Activated CD8-positive, alpha-beta T cell treated with anti-CD3 and anti-CD28 coated beads, Interleukin-2, amount 10 ng/mL, durations not matched to agents 7 days and 5 days (primary cell): ENCODE measurements at places on chromosomes 12 and 14. TPM values are rescaled to one million over a fixed set of nuclear protein-coding genes. Genes with fewer than 3 reads are reported as not detected.

- peaks cover 11% of the 10 kb centered on the region for H3K27me3 ChIP-seq
- H3K27ac ChIP-seq, result no peak overlapping the region
- H3K4me3 ChIP-seq, result no peak overlapping the region
- no peaks in the 10 kb centered on the region for H3K36me3 ChIP-seq
- H3K4me1 ChIP-seq, result no peaks in the 10 kb centered on the region
These were observed 46.3 kb upstream of the SLC38A4 start for GRCh38 chr12:46872135-46872534.

GRCh38 chr14:95025218-95025617 lies 132.1 kb downstream of the DICER1 start:
- no peaks in the 10 kb centered on the region for H3K36me3 ChIP-seq
- peak; percentile 4 for DNase-seq
- peaks cover 14% of the 10 kb centered on the region for H3K27me3 ChIP-seq
- H3K4me3 ChIP-seq, result no peak overlapping the region
- H3K27ac ChIP-seq, result no peak overlapping the region
- H3K4me1 ChIP-seq, result peaks cover 4% of the 10 kb centered on the region

GRCh38 chr12:22682663-22683062 lies 57.7 kb downstream of the ETNK1 start:
- H3K4me1 ChIP-seq, result peaks cover 16% of the 10 kb centered on the region
- no peak for DNase-seq
- peaks cover 46% of the 10 kb centered on the region for H3K36me3 ChIP-seq
- no peaks in the 10 kb centered on the region for H3K27me3 ChIP-seq
- no peak overlapping the region for H3K4me3 ChIP-seq

- peaks cover 20% of the 10 kb centered on the region for H3K4me1 ChIP-seq
- no peak overlapping the region for H3K4me3 ChIP-seq
- H3K36me3 ChIP-seq, result peaks cover 22% of the 10 kb centered on the region
- DNase-seq, result no peak
- H3K27me3 ChIP-seq, result no peaks in the 10 kb centered on the region
These were observed 5.6 kb downstream of the P2RX7 start for GRCh38 chr12:121138284-121138683.

GRCh38 chr14:94328196-94328595 lies 5.1 kb upstream of the SERPINA6 start:
- H3K4me3 ChIP-seq, result no peak overlapping the region
- no peaks in the 10 kb centered on the region for H3K4me1 ChIP-seq
- no peaks in the 10 kb centered on the region for H3K36me3 ChIP-seq
- DNase-seq, result no peak
- H3K27ac ChIP-seq, result no peak overlapping the region

GRCh38 chr12:114664651-114665320 lies 19.2 kb downstream of the TBX3 start:
- no peak overlapping the region for H3K27ac ChIP-seq
- no peaks in the 10 kb centered on the region for H3K36me3 ChIP-seq
- no peak overlapping the region for H3K4me3 ChIP-seq
- H3K27me3 ChIP-seq, result peaks cover 57% of the 10 kb centered on the region

- peaks cover 45% of the 10 kb centered on the region for H3K36me3 ChIP-seq
- no peak overlapping the region for H3K27ac ChIP-seq
- no peak overlapping the region for H3K4me3 ChIP-seq
- H3K4me1 ChIP-seq, result peaks cover 34% of the 10 kb centered on the region
- no peaks in the 10 kb centered on the region for H3K27me3 ChIP-seq
- DNase-seq, result no peak
These were observed 72.9 kb downstream of the CDK17 start for GRCh38 chr12:96327346-96327745.

DNA sequence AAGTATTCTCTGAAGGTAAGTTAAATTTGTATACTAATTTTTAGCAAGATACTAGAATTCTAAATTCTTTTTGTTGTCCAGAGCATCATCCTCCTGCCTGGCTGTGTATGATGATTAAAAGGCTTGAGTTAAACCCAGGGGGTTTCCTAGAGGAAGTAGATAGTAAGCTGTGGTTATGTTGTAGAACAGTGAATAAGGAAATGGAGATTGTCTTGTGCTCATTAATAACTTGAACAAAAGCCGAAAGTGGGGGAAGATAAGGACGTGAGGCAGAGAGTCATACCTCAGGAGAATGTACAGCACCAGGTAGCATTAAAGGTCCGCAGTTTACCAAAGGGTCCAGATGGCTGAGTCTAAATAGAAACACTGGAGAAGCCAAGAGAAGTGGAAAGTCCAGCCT lies 42.0 kb downstream of the CKB start:
- H3K4me1 ChIP-seq, result peaks cover 15% of the 10 kb centered on the region
- no peaks in the 10 kb centered on the region for H3K27me3 ChIP-seq
- H3K27ac ChIP-seq, result peak overlapping the region; percentile 55
- DNase-seq, result no peak

- peaks cover 3% of the 10 kb centered on the region for H3K27me3 ChIP-seq
- no peak overlapping the region for H3K27ac ChIP-seq
- no peaks in the 10 kb centered on the region for H3K36me3 ChIP-seq
- H3K4me1 ChIP-seq, result no peaks in the 10 kb centered on the region
These were observed 23.9 kb downstream of the PRICKLE1 start for GRCh38 chr12:42565633-42566032.

The AKAP3 gene
- 2.8 TPM for total RNA-seq
